ENCODE measurements at places on chromosomes 1 and 21.

DNA sequence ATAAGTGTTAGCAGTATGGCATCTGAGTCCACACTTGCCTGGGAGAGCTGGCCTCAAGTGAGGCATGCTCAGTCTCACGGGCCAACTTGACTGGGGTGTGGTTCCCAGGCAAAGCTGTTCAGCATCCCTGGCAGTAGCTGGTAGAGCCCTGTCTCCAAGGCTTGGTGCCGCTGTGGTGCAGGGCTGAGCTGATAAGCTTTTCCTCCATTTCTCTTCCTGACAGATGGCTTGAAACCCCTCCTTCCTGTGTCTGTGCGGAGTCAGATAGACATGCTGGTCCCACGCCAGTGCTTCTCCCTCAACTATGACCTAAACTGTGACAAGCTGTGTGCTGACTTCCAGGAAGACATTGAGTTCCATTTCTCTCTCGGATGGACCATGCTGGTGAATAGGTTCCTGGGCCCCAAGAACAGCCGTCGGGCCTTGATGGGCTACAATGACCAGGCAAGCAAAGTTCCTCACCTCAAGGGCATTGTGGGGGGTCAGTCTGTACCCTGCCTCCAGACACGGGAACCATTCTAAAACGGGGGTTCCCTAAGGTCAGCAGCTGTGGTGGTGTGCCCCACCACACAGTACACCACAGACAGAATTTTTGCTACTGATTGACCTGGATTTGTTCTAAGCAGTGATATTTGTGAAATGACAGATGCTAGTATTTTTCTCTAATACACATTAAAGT lies 13.7 kb upstream of the MIIP start:
- DNase-seq = no peak

- no peak for DNase-seq
Measured at GRCh38 chr1:16430606-16431005, 6.6 kb downstream of the SPATA21 start.

- peak; percentile 96 for DNase-seq
Measured at GRCh38 chr1:61079898-61080336, 2.4 kb upstream of the NFIA start.

DNA sequence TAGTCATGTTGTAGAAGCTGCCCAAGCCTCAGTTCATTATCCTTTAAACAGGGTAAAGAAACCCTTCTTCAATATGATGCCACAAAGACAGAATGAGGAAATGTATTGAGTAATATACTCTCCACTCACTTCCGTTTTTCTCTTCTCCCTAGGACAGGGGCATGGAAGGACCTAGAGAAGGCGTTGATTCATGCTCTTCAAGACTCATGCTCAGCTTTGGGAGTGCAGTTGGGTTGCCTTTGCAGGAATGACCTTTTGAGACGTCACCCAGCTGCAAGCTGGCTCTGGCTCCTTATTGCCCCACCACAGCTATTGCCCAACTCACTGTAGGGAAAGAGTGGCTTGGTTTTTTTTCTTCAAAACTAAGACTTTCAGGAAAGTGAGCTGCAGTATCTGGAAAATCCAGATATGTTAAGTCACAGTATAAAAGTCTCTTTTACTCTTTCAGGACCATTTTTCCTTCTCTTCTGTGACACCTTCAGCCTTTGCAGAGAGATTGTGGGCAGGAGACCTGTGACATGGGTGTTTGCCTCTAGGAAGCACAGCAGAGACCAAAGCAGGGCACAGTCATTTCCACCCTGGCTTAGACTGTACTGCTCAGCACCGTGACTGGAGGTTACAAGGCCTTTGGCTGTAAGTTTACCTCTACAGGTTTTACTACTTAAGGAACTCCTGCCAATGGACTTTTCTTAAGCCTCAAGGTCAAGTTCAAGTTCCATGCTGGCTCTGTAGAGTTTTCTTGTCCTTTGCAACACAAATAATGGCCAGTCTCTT lies 39.5 kb downstream of the XCL2 start:
- peak; percentile 75 for DNase-seq

- DNase-seq = no peak
Measured at GRCh38 chr1:91596474-91596873, 95.8 kb downstream of the CDC7 start.

- no peak for DNase-seq
Measured at GRCh38 chr1:177872308-177872900, 97.5 kb downstream of the SEC16B start.

DNA sequence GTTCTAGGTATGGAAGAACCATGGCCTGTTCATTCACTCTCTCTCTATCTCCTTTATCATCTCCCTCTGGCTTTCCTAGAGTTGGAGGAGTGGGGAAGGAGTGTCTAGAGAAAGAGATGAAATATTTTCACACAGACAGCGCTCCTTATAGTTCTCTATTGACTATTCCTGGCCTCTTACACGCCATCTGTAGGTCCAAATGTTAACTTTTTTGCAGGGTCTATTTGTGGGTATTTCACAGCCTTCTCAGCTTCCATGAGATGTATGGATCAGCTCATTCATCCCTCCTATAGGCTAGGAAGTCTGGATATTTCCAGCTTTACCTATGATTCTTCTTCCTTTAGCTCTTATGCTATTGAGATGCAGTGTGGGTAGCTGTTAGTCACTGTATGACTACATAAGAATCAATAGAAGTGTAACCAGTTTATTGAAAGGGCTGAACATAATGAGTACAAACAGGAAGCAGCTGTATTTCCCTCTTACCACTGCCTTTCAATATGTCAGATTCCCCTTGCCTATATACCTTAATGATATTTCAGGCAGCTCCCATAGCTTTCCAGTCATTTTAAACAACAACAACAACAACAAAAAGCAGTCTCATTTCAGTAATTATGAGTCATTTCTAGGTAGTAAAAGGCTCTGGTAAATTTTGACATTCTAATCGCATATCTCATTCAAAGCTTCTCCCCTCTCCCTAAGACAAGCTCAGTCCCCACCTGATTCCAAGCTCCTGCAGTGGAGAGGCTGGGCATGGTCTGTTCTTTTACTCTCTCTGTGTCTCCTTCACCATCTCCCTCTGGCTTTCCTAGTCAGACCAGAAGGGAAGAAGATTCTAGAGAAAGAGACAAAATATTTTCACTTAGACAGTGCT lies 149.5 kb downstream of the TTLL7 start:
- DNase-seq = no peak

DNA sequence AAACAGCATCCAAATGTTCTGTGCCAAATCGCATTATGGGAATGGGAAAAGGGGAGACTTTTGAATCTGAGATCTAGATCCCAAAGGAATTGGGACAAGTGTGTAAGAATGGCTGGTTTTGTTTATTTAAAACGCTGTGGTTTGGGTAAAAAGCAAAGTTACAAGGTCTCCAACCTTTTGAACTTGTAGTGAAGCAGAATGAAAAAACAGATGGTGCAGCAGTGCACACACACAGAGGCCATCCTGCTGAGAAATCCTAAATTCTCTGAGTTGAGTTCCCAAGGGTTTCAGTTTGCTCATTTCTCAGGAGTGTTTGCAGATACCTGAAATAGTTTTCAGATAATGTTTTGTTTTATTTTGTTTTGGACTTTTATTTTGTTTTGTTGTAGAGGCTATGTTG lies 80.2 kb upstream of the CD1D start:
- no peak for DNase-seq

- DNase-seq = no peak
Measured at GRCh38 chr21:41163091-41163490, 4.9 kb upstream of the BACE2 start.

GRCh38 chr1:92858564-92859399 lies 26.9 kb downstream of the RPL5 start:
- DNase-seq = peak; percentile 98

DNA sequence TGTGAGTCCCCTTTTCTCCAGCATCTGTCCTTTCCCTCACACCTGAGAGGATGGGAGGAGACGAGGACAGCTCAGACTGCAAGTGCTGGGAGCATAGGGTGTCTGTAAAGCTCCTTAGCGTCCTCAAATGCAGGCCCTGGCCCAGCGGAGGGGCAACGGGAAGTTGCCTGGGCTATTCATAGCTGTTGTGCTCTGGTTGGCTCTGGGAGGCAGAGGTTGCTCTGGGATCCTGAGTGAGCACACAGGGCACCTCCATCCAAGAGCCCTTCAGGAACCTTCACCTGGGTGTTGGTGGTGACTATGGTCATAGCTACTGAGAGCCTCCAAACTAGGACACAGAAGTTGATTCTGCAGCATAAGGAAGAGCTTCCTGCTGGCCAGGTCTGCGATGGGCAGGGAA lies 2.6 kb downstream of the PADI1 start:
- peak; percentile 49 for DNase-seq

DNA sequence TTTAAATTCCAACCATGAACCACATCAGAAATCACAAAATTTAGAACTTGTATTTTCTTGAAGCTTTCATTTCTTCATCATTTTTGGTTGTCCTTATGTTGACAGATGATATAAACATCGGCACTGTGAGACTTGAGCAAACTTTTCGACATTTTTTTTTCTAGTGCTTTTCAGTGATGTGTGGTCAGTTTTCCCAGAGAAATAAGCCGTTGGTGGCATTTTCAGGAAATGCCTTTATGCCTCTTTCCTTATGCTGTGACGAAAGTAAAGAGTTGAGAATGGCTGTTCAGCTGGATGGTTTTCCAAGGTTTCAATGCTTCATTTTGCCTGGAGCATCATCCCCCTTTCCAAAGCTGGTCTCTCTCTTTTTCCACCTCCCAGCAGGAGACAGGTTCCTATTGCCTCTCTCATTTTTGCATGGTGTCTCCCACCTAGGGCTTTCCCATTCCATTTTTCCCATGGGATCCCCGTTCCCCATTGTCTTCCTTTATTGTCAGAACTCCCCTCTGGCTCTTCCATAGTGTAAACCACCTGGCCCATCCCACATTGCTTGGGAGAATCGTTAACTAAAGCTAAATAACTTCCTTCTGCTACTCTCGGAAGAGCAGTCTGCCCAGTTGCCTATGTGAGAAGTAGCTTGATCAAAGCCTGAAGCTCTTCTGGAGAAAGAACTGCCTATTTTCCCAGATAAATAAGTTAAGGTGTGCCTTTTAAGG lies 61.4 kb upstream of the DYNLT5 start:
- DNase-seq = no peak

DNA sequence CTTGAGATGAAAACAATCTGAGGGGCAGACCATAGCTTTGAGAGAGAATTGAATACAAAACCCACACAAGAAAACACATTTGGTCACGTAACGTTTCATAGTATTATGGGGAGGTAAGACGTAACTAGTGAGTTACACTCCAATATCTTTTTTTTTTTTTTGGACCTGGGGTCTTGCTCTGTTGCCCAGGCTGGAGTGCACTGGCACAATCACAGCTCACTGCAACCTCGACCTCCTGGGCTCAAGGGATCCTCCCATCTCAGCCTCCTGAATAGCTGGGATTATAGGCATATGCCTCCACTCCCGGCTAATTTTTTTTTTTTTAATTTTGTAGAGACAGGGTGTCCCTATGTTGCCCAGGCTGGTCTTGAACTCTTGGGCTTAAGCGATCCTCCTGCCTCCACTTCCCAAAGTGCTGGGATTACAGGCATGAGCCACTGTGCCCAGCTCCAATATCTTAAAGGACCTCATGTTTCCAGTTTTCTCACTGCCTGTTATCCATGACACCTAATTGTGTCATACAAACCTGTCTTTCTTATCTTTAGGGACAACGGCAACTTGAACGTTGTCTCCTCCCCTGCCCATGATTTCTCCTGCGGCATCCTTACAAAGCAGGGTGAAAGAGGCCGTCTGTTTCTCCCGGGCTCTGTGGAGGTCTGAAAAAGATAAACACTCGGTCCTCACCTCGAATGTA lies 5.3 kb downstream of the TRIM45 start:
- DNase-seq = no peak

- DNase-seq = no peak
Measured at GRCh38 chr1:66416295-66416694, 117.7 kb upstream of the SGIP1 start.

GRCh38 chr1:235106457-235106856 lies 22.2 kb downstream of the TOMM20 start:
- DNase-seq = no peak

DNA sequence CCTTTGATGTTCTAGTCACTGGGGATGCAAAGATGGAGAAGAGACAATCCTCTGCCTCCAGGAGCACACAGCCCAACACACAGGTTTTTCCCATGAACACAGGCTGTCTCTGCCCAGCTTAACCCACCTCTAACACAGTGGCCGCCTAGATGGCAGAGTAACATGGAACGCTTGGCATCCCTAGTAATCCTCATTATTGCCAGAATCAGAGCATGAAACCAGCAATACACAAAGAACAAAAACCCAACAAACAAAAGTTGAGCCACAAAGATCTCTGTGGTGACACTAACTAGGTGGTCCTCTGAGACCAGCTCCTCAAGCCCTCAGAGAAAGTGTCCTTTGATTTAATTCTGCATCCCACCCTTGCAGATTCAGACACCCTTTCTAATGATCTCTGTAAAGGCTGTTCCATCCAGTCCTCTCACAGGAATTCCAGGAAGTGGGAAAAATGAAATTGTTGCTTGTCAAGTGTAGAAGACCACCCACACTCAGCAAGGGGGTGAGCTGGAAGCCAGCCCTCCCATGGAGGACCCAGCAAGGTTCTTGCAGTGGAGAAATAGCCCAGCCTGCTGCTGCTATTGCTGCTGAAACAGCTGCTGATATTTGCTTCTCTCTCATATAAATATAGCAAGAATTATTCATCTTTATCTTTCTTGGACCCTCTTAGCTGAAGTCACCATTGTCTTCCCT lies 7.4 kb upstream of the ATP2B4 start:
- no peak for DNase-seq

DNA sequence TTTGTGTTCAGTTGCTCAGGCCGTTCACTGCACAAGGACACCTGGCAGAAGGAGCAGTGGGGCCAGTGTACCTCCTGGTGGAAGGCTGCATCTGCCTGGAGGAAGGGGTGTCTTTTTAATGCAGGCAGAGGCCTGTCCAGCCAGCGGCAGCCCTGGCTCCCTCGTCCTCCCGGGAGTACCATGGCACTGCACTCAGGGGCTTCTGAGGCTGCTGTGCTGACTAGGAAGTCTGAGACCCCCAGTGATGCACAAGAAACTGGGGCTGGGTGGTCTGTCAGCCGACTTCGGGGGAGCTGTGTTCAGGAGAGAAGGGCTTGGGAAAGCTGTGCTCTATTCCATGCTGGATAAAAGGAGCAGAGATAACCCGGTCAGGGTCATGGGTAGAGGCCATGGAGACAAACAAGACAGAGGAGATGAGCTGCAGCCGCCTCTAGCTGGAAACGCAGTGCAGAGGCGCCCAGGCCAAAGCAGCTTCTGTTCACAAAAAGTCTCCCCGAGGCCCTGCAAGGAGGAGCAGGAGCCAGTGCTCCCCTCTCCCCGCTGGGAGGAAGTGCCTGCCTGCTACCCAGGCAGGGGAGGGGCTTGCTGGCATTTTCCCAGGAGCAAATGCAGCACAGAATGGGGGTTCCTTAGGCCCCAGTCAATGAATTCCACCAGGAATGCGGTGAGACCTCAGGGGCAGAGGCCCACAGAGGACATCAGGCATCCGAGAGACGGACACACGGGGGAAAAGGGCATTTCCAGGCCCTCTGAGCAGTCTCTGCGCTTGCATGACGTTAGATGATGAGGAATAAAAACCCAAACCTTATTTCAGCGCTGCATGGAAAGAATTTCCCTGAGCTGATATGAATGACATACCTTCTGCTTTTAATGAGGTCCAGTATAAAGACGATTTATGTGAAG lies 17.2 kb upstream of the C2CD2 start:
- no peak for DNase-seq
